ENCODE measurements at places on chromosomes 11 and 22.
A peak's percentile ranks its signal among the peaks of the same experiment; 100 is the strongest.

GRCh38 chr11:1927848-1928469 lies 8.5 kb downstream of the TNNT3 start:
- DNase-seq, result no peak

DNA sequence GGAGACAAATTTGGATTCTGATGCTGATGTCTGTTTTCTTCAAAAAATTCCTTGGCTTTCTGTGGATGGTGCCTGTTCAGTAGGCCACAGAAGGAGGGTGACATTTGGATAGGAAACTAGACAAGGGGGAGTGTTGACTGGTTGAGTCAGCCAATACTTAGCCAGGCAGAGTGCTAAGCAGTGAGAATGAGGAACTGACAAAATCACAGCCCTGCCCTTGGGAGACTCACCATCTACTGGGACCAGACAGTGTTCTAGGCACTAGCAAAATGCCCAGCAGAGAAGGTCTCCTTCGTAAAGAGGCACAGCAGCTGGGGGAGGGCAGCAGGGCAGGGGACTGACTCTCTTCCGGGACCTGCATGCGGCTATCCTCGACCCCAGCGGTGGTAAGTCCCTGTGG lies 190.2 kb downstream of the DSCAML1 start:
- DNase-seq, result no peak

DNA sequence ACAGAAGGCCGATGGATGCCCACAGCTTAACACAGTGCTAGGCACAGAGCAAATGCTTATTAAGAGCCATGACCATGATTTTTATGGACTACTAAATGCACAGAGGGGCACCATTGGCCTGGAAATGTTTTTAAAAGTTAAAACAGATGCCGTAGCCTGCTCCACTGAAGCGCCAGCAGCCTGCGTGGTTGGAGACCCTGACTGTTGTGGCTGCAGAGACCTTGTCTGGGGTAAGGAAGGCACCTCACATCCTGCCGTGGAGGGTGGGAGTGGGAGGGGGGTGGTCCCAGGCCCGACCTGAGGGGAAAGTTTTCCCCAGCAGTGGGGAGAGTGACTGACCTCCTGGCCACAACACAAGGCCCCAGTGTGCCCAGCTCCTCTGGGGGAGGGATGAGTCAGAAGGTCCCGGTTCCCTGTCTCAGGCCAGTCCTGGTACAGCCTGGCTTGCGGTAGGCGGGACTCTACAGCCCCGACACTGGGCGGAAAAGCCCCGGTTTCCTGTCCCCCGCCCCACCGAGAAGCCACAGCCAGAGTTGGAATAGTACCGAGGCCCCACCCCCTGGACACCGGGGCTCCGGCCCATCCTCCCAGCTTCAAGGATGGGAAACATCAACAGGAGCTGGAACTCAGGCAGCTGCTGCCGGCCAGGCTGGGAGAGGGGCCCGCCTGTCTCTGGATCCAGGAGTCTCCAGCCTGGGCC lies 7.0 kb downstream of the CHST1 start:
- DNase-seq, result peak; percentile 90

GRCh38 chr11:56495117-56495516 lies 3.9 kb upstream of the OR5M8 start:
- no peak for DNase-seq

DNA sequence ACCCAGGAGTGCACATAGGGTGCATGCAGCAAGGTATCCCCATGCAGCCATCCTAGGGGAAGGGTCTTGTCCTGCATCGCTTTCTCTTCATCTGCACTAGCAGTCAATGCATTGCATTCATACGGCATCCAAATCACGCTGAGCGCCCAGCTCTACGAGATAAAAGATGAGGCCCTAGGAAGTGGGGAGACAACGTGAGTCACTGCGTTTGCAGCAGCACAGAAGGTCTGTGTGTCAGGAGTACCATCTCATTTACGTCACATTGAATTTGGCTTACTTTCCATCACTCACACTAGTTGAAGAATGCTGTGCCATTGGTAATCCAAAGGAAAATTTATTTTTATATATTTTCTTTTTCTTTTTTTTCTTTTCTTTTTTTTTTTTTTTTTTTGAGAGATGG lies 2.5 kb upstream of the ST14 start:
- no peak for DNase-seq

- DNase-seq, result peak; percentile 89
Observed at GRCh38 chr22:30262917-30263741, 3.5 kb downstream of the OSM start.

GRCh38 chr11:69301455-69302401 lies 7.8 kb downstream of the MYEOV start:
- no peak for DNase-seq

DNA sequence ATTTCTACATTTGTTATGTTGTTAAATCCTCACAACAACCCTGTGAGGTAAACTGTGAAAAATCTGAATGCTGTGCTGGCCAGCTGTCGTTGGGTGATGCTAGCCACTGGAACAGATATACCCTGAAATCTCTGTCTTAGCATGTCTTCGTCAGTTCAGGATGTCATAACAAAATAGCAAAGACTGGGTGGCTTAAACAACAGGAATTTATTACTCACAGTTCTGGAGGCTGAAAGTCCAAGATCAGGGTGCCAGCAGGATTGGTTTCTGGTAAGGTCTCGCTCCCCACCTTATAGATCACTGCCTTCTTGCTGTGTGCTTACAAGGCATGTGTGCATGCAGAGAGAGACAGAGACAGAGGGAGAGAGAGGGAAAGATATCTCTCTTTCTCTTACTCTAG lies 211.7 kb downstream of the C11orf91 start:
- no peak for DNase-seq

Measured in endothelial cell (in vitro differentiated cells).